ENCODE measurements at places on chromosomes 16 and 17. TPM values are rescaled to one million over a fixed set of nuclear protein-coding genes. Genes with fewer than 3 reads are reported as not detected.

DNA sequence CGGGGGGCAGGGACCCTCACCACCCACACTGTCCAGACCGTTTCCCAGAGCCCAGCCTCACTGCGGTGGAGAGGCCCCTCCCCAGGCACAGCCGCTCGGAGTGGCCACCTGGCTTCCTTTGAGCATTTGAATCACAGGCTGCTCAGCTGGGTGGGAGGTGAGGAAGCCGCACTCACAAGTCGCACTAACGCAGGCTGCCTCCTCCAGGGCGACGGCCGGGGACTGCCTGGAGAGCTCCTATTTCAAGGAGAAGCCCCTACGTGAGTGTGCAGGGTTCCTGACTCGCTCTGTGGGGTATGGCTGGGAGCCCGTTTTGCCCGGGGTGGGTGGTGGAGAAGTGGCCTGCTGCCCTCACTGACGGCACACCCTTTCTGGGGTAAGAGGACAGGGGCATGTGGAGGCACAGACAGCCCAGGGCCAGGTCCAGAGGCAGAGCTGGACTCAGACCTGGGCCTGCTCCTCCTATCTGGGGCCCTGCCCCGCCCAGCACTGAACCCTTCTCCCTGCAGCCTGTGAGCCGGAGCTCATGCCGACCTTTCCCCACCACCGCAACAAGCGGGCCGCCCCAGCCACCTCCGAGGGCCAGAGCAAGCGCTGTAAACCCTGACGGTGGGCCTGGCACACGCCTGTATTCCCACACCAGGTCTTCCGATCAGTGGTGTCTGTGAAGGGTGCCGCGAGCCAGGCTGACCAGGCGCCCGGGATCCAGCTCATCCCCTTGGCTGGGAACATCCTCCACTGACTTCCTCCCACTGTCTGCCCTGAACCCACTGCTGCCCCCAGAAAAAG is 6.2 kb downstream of the SPATA2L start:
- DNase-seq, result no peak

DNA sequence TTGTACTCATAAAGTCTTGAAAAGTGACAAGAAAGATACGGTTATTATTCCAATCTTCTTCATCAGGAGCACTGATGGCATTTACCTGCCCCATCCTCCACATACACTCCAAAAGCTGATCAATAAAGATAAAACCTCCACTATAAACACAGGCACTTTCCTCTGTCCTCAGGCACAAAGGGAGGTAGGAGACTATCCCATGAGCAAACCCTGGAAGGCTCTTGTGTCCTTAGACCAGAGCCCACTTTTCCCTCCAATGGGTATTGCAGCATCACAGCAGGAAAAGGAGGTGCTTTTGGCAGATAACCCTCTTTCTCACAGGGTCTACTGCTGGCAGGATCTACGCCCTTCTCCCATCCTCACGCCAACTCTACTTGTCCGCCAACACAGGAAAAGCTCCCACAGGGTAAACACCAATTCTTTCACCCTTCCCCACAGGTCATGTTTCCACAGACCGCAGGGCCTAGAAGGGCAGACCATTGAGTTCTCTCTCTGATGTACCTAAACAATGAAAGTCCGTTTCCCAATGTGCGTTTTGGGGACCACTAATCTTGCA is 28.7 kb downstream of the NXPH3 start:
- no peak for DNase-seq

- DNase-seq, result peak; percentile 91
Observed at GRCh38 chr17:72120642-72121163, at the start of gene SOX9. Gene SOX9 (plus strand): TSS chr17:72121020. CDS start chr17:72121392, 372 bp downstream.

GRCh38 chr17:83008186-83008510 is 71.3 kb upstream of the METRNL start:
- DNase-seq, result no peak

GRCh38 chr16:83847371-83848225 is 39.8 kb downstream of the HSBP1 start:
- DNase-seq, result no peak

GRCh38 chr17:20313306-20313705 is 154.0 kb downstream of the LGALS9B start:
- DNase-seq, result no peak

DNA sequence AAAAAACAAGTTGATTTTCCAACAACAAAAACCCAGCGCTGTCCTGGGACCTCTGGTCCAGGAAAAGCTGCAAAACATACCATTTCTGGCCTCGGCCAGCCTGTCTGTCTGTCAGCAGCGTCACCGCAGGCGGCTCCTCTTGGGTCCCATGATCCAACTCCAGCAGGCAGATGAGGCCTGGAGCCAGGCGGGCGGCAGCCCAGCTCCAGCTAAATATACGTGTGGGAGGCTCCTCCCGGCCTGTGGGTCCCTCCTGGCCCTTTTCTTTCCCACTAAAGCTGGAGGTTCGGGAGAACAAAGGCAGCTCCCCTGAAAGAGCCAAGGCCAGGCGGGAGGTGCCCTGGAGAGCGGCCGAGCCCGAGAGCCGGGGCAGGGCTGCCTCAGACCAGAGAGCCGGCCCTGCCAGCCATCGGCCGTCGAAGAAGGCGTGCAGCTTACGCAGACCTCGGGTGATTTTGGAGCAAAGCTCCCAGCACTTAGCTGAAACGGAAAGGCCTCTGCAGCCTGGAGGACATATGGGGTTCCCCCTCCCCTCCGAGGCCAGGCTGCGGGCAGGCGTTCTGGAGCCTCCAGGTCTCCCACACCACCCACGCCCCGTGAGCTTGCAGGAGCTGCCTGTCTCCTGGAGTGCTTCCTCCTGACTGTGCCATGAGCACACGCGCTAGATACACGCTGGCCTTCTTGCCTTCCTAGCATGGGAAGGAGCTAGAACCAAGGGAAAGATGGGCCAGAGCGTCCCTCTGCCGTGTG is 19.9 kb upstream of the JPH3 start:
- peak; percentile 91 for DNase-seq

DNA sequence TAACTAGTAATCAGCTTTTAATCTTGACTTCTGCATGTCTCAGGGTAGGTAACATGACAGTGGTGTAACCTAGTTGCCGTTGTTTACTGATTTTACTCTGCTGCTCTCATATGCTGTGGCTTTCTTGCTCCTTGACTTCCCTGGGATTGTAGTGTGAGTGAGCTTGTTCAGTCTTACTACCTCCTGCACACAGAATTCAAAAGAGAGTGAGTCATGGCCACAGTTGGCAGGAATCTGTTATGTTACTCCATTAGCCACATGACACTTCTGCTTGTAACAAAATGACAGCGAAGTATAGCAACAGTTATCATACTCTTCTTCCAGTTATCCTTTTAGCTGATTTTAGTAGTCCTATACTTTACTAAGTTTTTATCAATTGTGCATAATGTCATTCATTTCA is 18.8 kb downstream of the TNRC6A start:
- DNase-seq, result peak; percentile 90

DNA sequence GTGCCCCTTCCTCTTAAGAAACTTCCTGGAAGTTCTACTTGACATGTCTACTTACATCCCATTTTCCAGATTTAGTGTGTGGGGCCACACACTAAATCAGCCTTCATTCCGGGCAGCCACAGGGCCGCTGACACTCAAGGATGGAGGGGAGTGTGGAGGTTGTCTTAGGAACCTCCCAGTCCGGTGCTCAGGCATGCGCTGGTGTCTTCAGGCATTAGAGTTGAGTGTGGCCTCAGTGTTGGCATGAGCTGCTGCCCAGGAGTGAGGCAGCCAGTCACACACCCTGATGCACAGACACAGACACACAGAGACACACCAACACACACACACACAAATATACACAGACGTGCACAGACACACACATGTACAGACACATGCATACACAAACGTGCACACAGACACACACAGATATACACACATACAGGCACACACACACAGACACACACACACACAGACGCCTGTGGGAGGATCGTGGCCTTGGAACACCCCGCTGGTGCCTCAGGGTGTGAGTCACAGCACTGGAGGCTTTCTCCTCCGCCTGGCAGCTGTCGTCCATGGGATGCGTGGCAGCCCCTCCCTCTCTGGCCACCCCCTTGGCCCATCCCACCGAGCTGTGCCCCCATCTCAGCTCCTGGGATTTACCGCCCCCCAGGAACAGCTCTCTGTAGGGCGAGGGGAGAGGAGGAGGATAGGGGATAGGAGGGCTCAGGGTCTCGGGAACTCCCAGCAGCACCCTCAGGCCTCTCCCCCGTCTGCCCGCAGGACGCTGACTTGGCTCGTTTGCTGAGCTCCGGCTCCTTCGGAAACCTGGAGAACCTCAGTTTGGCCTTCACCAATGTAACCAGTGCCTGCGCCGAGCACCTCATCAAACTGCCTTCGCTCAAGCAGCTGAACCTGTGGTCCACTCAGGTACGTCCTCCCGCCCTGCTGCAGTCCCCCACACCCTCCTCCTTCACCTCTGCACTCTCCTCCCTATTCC is 75.6 kb upstream of the PLCG2 start:
- peak; percentile 88 for DNase-seq

DNA sequence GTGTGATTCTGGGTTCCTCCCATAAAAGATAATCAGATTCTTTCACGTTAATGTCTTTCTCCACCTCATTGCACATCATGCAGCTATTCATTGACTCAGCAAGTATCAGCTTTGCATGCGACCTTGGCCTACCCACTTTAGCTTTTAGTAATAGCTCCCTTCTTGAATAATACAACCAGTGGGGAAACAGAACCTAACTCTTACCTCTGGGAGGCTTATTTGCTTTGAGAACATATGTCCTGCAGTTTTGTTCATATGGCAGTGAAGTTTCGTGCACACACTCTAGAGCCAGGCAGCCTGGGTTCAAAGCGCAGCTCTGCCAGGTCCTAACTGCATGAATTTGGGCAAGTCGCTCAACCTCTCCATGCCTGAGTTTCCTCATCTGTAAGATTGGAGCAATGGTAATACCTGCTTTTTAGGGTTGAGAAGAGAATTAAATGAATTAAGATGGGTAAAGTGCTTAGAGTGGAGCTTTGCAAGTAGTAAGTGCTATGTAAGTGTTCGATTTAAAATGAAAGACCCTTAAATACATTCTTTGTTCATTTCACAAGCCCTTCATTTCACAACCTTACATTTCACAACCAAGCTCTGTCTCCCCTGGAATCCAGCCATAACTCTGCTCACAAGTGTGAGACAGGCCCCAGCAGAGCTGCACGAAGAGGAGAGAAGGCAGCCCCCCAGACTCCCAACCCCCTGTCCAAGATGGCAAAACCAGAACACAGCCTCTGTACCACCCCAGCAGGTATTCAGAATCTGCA is 29.3 kb downstream of the MAPT start:
- DNase-seq, result peak; percentile 74

DNA sequence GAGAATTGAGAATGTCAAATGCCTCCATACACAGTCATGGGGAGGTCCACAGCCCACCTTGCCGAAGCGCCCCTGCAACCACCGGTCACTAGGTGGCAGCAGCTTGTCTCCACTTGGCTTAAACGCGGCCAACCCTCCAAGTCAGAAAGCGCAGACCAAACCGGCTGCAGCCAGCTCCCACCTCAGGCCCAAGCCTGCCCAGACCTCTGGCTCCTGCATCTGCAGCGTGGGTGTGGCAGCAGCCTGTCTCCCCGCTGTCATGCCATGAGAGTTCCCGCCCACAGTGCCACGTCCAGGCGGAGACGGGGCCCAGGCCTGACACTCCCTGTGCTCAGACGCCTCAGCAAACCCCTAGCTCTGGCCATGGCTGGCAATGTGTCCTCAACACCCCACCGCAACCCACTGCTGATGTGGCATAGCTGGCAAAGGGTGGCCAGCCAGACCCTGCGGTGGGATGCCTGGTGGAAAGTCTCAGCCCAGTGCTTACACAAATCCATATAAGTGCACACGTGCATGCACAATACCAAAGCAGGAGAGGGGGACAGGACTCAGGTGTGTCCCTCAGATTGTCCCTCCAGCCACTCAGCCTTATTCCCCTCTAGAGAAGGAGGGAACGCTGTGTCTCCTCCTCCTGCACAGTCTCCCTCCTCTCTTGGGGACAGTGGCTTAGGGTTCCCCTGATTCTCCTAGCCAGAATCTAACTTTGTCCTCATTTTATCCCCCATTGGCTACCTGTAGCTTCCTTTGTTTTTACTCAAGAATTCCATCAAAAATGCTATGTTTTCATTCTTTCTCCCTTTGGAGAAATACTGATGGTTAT is 10.9 kb downstream of the COPZ2 start:
- peak; percentile 89 for DNase-seq

The NPW gene
- 1.3 TPM for total RNA-seq

The VPS9D1 gene
- 9.9 TPM for total RNA-seq

Data from fibroblast of villous mesenchyme (primary cell).